Stimulated activated CD8-positive, alpha-beta memory T cell treated with anti-CD3 and anti-CD28 coated beads, Interleukin-7, amount 100 ng/mL, for 4 hours (primary cell): ENCODE measurements at places on chromosomes 6 and 20.

DNA sequence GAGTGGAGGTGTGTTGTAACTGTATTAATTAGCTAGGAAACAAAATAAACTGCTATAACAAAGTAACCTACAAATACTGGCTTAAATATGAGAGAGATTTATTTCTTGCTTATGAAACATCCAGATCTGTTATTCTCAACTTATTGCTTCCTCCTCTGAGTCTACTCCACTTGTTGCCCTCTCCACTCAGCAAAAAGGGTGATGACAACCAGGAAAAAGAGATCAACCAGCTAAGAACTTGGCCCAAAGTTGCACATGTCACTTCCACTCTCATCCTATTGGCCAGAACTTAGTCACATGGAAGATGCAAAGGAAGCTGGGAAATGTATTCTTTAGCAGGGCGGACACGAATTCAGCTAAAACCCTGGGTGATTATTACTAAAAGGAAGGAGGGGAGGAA lies 5.2 kb upstream of the TP53RK start:
- no peak for DNase-seq

GRCh38 chr6:25026723-25027122 lies 91.0 kb upstream of the RIPOR2 start:
- DNase-seq = no peak

DNA sequence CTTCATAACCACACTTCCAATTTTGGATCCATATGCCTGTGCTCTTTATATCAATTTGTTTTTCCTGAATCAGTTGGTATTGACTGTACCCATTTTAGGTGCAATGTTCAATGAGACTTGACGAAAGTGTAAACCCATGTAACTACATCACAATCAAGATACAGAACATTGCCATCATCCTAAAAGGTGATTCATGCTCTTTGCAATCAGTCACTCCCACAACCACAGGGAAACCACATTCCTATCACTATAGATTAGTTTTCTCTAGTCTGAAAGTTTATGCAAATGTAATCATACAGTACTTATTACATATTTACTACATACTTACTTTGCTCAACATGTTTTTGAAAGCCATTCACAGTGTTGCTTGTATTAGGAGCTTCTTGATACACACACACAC lies 167.4 kb downstream of the ADGRG6 start:
- DNase-seq = no peak

DNA sequence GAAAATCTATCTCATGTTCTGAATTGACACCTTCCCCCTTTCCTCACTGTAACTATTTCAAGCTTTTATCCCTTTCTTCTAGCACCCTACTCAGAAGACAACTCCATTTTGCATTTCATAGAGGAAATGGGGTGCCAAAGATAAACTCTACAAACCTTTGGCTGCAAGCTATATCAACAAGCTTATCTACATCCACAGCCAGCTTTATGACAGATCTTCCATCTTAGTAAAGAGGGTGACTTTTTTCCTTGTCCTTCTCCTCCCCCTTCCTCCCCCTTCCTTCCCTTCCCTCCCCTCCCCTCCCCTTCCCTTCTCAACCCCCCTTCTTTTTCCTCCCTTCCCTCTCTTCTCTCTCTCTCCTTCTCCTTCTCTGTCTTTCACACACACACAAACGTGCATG lies 58.0 kb upstream of the OLIG3 start:
- no peak for DNase-seq

- DNase-seq = no peak
Observed at GRCh38 chr6:22251348-22251747, 45.5 kb downstream of the PRL start.

GRCh38 chr20:61855286-61855685 lies 210.4 kb downstream of the TAF4 start:
- no peak for DNase-seq

DNA sequence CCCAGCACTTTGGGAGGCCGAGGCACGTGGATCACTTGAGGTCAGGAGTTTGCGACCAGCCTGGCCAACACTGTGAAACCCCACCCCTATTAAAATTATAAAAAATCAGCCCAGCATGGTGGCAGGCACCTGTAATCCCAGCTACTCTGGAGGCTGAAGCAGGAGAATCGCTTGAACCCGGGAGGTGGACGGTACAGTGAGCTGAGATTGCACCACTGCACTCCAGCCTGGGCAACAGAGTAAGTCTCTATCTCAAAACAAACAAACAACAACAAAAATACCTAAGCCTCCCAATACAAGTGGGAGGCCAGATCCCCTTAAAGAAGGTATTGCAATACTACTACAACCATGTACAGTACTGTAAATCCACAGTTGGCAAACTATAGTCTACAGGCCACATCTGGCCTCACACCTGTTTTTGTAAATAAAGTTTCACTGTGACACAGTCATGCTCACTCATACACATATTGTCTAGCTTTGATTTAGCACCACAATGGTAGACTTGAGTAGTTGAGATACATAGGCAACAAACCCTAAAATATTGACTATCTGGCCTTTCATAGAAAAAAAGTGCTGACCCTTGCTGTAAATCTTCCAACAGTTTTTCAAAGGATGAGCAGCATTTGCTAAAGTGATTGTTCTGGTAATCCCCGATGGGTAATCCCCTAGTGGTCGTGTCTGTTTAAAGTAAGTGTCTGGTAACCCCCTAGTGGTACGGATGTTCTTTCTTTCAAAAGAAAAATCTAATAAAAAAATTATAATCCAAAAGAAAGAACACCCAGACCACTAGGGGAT lies 202.0 kb downstream of the RNGTT start:
- DNase-seq = no peak

DNA sequence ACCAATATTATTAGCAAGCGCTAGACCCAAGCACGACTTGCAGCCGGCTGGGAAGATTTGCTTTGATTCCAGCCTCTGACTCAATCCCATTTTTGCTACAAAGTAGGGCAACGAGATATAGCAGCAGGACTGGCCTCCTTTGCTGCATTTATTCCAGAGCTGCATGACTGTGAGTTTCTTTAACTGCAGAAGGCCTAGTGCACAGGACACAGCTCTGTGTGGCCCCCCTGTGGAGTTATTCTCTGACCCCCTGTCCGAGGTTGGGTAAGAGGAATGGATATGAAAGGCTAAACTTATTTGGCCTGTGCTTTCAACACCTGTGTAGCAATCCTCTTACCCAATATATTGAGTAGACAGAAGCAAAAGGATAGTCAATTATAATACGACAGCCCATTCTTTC lies 133.3 kb upstream of the SPTLC3 start:
- no peak for DNase-seq
